ENCODE measurements at places on chromosomes 1 and 21.

- no peak for DNase-seq
Measured at GRCh38 chr1:157272729-157273524, 134.7 kb upstream of the ETV3 start.

DNA sequence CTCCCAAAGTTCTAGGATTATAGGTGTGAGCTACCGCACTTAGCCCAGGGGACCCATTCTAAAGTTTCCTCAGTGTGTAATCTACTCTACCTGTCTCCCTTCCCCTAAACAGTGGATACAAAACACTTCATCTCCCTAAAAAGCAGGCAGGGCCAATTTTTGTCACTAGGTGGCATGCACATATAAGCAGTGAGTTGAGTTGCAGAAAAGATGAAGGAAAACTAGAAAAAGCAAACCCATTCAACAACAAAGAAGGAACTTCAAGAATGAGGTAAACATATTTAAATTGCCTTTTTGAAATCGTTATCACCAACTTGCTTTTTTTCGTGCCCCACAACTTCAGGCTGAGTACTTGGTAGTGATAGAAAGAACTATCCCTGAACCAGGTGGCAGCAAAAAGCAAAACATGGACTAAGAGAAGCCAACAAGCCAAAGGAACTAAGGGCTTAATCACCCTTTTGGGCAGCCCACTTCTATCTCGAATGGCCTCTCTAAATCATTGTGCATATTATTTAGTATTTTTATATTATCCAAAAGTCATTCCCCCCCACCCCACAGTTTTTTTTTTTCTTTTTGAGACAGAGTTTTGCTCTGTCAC, 19.7 kb upstream of the ALDH9A1 start:
- peak; percentile 57 for DNase-seq

DNA sequence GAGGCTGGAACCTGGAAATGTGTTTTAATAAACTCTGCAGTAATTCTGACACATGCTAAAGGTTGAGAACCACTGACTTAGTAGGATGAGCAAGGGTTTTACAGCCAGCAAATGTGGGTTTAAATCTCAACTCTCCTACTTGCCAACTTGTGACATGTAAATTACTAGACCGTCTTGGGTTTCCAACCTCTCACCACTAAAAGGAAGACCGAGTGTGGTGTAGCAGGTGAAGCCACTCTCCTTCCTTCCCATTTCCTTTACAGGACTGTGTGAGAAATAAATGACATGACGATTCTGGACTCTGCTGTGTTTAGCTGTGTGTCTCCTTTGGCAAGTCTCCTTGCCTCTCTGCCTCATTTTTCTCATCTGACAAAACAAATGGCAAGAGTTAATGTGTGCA, 49.5 kb upstream of the DNAJC6 start:
- DNase-seq, result peak; percentile 0

DNA sequence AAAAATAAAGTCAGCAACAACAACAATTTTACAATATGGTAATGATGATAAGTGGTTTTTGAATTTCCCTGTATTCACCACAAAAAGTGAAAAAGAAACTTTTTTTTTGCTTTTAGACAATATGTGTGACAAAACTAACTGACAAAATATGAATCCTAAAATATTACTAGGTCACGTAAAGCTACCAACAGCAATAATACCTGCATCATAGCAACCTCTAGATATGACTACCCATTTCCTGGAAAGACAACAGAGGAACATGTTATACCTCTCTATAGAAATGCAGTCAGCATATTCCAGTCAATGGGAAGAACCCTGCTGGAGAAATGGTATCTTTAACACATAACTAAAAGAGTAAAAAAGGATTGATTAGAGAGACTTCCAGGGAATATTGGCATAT, 73.7 kb downstream of the PDE4B start:
- no peak for DNase-seq

GRCh38 chr1:204602111-204602579, 83.4 kb downstream of the LRRN2 start:
- no peak for DNase-seq
